Motor neuron (in vitro differentiated cells): ENCODE measurements at places on chromosomes 12 and 14. TPM values are rescaled to one million over a fixed set of nuclear protein-coding genes. Genes with fewer than 3 reads are reported as not detected.

SLC5A8 gene
- total RNA-seq: not detected in 2 replicates

KNTC1 gene
- 60.1 and 62.1 TPM in 2 replicates for total RNA-seq

GARIN6 gene
- total RNA-seq: 0.14 and 0.30 TPM in 2 replicates

CD69 gene
- total RNA-seq: 1.4 and 2.0 TPM in 2 replicates

CLEC1A gene
- total RNA-seq: 17.8 and 24.9 TPM in 2 replicates

CLEC1B gene
- 0.47 TPM in 1 of 2 replicates, not detected in the other for total RNA-seq

VDR gene
- 0.83 and 1.1 TPM in 2 replicates for total RNA-seq
